ENCODE measurements at places on chromosomes 16 and 17. TPM values are rescaled to one million over a fixed set of nuclear protein-coding genes. Genes with fewer than 3 reads are reported as not detected.
A peak's percentile ranks its signal among the peaks of the same experiment; 100 is the strongest.

The DDX28 gene
- total RNA-seq, result 14.7 TPM

The TNFRSF13B gene
- not detected for total RNA-seq

The HSPB9 gene
- total RNA-seq, result not detected

The PRAC1 gene
- 0.88 TPM for total RNA-seq

The DPEP2 gene
- not detected for total RNA-seq

The RASD1 gene
- 6.4 TPM for total RNA-seq

The KPNA2 gene
- 99.6 TPM for total RNA-seq

The KRTAP9-2 gene
- not detected for total RNA-seq

DNA sequence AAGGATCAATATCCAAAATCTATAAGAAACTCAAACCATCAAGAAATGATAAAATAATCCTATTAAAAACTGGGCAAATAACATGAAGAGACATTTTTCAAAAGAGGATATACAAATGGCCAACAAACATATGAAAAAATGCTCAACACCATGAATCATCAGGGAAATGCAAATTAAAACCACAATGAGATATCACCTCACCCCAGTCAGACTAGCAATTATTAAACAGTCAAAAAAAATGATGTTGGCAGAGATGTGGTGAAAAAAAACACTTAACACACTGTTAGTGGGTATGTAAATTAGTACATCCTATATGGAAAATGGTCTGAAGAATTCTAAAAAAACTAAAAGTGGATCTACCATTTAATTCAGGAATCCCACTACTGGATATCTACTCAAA is 379.0 kb upstream of the SOX9 start:
- H3K36me3 ChIP-seq, result no peaks in the 10 kb centered on the region
- no peak overlapping the region for H3K4me3 ChIP-seq
- H3K4me1 ChIP-seq, result peaks cover 1% of the 10 kb centered on the region
- H3K27ac ChIP-seq, result no peak overlapping the region
- no peak for DNase-seq
- peaks cover 19% of the 10 kb centered on the region for H3K27me3 ChIP-seq

- H3K27ac ChIP-seq, result no peak overlapping the region
- DNase-seq, result peak; percentile 84
- no peaks in the 10 kb centered on the region for H3K36me3 ChIP-seq
Observed at GRCh38 chr17:42183741-42184711, 1.2 kb downstream of the HCRT start.

DNA sequence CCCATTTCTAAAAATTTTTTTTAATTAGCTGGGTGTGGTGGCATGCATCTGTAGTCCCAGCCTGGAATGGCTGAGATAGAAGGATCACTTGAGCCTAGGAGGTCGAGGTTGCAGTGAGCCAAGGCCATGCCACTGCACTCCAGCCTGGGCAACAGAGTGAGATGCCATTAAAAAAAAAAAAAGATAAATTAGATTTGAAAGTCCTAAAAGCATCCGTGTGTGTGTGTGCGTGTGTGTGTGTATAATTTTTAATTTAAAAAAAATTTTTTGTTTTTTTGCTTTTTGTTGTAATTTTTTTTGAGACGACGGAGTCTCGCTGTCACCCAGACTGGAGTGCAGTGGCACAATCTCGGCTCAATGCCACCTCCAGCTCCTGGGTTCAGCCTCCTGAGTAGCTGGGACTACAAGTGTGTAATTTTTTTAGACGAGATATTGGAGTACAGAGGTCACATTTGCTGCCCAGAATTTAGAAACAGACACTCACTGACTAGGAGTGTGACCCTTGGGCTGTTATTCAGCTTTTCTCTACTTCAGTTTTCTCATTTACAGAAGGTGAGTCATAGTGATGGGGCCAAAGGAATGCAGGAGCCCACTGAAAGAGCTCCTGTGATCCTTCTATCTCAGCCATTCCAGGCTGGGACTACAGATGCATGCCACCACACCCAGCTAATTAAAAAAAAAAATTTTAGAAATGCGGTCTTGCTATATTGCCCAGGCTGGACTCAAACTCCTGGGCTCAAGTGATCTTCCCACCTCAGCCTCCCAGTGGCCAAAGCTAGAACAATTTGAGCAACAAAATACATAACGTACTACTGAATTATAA is 25.5 kb upstream of the TBX4 start:
- H3K27me3 ChIP-seq, result peaks cover 50% of the 10 kb centered on the region
- no peak for DNase-seq
- H3K27ac ChIP-seq, result no peak overlapping the region

GRCh38 chr17:81287741-81288430 is 7.2 kb downstream of the SLC38A10 start:
- no peak overlapping the region for H3K4me3 ChIP-seq
- peaks cover 5% of the 10 kb centered on the region for H3K4me1 ChIP-seq

- no peaks in the 10 kb centered on the region for H3K36me3 ChIP-seq
- no peak for DNase-seq
- no peaks in the 10 kb centered on the region for H3K4me1 ChIP-seq
- H3K4me3 ChIP-seq, result no peak overlapping the region
- peaks cover 43% of the 10 kb centered on the region for H3K27me3 ChIP-seq
Observed at GRCh38 chr17:12634789-12635414, 30.8 kb upstream of the MYOCD start.

DNA sequence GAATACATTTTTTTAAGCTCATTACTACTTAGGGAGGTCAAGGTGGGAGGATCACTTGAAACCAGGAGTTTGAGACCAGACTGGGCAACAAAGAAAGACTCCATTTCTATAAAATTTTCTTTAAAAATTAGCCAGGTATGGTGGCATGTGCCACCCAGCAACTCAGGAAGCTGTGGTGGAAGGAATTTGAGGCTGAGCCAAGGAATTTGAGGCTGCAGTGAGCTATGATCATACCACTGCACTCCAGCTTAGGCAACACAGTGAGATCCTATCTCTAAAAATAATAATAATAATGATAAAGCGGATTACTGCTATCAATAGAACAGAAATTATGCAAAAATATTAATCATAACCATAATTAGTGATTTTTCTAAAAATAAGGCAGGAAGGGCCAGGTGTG is 170.3 kb downstream of the COPRS start:
- DNase-seq, result no peak
- no peaks in the 10 kb centered on the region for H3K36me3 ChIP-seq
- no peak overlapping the region for H3K27ac ChIP-seq
- H3K4me3 ChIP-seq, result no peak overlapping the region
- peaks cover 11% of the 10 kb centered on the region for H3K4me1 ChIP-seq
- H3K27me3 ChIP-seq, result peaks cover 4% of the 10 kb centered on the region

DNA sequence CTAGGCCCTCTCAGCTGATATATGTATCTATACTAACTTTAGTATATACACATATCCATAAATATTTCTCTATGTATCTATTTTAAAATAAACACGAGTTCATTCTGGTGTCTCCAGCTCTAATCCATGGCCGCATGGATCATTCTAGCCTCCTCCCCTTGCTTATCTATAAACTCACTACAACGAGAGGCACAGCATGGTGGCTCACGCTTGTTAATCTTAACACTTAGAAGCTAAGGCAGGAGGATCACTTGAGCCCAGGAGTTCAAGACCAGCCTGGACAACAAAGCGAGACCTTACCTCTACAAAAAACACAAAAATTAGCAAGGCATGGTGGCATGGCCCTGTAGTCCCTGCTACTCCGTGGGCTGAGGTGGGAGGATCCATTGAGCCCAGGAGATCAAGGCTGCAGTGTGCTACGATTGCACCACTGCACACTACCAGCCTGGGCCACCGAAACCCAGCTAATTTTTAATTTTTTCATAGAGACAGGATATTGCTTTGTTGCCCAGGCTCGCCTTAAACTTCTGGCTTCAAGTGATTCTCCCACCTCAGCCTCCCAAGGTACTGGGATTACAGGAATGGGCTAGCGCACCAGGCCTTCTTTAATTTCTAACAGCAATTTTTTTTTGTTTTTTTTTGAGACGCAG is 3.9 kb upstream of the ZNF207 start:
- DNase-seq, result no peak
- H3K27ac ChIP-seq, result no peak overlapping the region
- H3K36me3 ChIP-seq, result peaks cover 12% of the 10 kb centered on the region
- no peak overlapping the region for H3K4me3 ChIP-seq

DNA sequence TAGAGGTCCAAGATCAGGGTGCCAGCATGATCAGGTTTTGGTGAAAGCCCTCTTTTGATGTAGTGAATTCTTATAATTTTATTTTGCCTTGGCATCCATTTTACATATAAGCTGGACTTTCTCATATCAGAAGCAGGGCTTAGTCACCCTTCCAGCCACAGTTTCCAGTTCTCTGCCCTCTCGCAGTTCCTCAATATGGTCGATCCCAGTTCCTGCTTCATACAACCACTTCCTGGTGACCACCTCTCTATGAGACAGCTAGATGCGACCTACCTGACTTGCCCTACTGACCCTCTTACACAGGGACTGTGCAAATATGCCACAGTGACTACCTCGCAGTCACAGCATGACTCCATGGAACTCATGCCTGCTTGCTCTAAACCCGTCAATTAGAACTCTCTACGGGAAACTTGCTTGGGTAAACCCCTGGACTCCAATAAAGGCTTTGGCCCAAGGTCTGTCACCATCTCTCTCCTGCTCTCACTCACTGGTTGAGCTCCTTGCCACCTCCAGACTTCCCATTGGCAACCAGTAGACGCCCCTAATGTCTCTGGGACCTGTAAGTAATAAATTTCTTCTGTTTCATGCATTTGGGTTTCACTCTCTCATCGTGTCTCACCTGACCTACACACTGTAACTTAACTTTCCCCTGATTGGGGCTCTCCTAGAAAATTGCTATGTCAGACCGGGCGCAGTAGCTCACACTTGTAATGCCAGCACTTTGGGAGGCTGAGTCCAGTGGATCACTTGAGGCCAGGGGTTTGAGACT is 21.4 kb downstream of the CD300LG start:
- H3K36me3 ChIP-seq, result no peaks in the 10 kb centered on the region
- peaks cover 29% of the 10 kb centered on the region for H3K27me3 ChIP-seq
- no peak overlapping the region for H3K27ac ChIP-seq
- no peak overlapping the region for H3K4me3 ChIP-seq

GRCh38 chr17:80018917-80019651 is 16.6 kb downstream of the TBC1D16 start:
- H3K27ac ChIP-seq, result no peak overlapping the region
- peaks cover 15% of the 10 kb centered on the region for H3K36me3 ChIP-seq
- H3K4me1 ChIP-seq, result no peaks in the 10 kb centered on the region
- H3K4me3 ChIP-seq, result no peak overlapping the region
- DNase-seq, result no peak

GRCh38 chr16:84013787-84014569 is 28.6 kb downstream of the SLC38A8 start:
- peaks cover 4% of the 10 kb centered on the region for H3K4me1 ChIP-seq
- peak; percentile 78 for DNase-seq
- peak overlapping the region; percentile 63 for H3K27ac ChIP-seq
- H3K36me3 ChIP-seq, result no peaks in the 10 kb centered on the region

- H3K4me1 ChIP-seq, result peaks cover 33% of the 10 kb centered on the region
- H3K27me3 ChIP-seq, result no peaks in the 10 kb centered on the region
- H3K27ac ChIP-seq, result peak overlapping the region; percentile 43
Observed at GRCh38 chr16:11563493-11564040, 23.2 kb downstream of the LITAF start.

DNA sequence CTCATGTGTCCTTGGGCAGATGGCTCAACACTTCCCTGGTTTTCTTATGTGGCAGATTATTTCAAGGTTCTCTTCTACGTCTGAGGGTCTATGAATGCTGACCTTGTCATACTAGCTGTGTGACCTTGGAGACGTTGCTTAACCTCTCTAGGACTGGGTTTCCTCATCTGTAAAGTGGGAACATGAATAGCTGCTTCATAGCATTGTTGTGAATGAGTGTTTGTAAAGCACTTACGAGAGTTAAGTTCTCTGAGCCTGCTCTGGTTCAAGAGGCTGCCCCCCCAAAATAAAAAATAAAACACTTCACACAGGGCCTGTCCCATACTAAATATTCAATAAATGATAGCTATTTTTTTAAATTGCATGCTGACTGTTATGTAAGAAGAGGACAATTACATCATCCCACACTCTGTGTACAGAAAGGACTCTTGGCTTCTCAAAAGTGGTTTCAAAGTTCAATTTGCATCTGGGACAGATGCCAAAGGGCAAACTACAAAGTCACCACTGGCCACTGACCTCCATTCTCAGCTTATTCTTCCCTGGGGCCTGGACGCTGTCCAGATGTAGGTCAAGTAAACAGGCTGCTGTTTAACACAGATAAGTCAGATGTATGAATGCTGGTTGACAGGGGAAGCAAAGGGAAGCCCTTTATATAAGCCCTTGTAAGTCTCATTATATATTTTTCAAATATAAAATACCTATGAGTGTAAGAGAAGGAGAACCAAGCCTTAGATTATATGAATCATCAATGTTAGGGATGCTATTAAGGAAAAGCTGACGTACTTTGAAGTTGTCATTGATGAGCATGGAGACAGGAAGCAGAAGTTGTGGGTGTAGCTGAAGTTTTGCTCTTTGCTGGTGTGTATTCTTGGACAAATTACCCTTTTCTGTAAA is 15.4 kb upstream of the NDEL1 start:
- peaks cover 11% of the 10 kb centered on the region for H3K4me1 ChIP-seq
- H3K27me3 ChIP-seq, result peaks cover 50% of the 10 kb centered on the region
- DNase-seq, result no peak
- H3K36me3 ChIP-seq, result no peaks in the 10 kb centered on the region
- no peak overlapping the region for H3K4me3 ChIP-seq

- H3K27me3 ChIP-seq, result no peaks in the 10 kb centered on the region
- peaks cover 42% of the 10 kb centered on the region for H3K4me1 ChIP-seq
- H3K36me3 ChIP-seq, result peaks cover 8% of the 10 kb centered on the region
- peak overlapping the region; percentile 19 for H3K27ac ChIP-seq
- no peak for DNase-seq
Observed at GRCh38 chr17:50444841-50445715, 19.1 kb downstream of the ACSF2 start.

DNA sequence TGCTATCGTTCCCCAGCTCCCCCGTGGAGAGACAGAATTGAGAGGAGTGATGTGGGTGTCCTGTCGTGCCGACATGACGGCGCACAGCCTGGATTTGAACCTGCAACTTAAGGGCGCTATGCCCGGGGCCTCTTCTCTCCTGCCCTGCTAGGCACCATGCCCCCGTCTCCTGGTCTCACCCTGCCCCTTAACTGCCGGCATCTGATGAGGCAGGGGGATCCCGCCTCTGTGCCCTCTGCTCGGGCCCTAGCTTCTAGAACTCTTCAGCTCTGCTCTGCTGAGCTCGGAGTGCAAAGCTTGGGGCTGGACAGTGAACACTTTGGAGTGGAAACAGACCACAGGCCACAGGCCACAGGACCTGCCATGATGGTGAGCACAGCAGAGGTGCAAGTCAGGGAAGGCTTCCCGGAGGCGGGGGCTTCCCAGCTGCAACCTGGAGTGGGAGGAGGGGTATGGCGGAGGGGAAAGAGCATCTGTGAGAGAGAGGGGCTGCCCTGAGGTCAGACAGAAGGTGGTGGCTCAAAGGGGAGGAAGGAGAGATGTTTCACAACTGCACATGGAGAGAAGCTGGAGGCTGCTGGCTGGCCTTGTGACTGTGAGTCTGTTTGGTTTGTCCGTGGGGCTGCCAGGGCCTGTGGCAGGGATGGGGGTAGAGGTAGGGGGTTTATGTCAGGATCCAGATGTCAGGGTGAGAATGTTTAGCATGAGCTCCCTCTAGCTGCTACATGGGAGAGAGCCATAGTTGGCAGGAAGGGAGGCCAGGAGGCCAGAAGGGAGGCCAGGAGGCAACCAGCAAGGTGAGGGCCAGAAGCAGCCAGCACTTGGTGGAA is 107.8 kb downstream of the CRLF3 start:
- no peaks in the 10 kb centered on the region for H3K27me3 ChIP-seq
- no peak overlapping the region for H3K27ac ChIP-seq
- peaks cover 15% of the 10 kb centered on the region for H3K4me1 ChIP-seq
- H3K4me3 ChIP-seq, result no peak overlapping the region
- no peak for DNase-seq

GRCh38 chr17:49873466-49873865 is 25.6 kb upstream of the TAC4 start:
- H3K36me3 ChIP-seq, result no peaks in the 10 kb centered on the region
- peak overlapping the region; percentile 67 for H3K4me3 ChIP-seq
- peaks cover 18% of the 10 kb centered on the region for H3K27me3 ChIP-seq
- DNase-seq, result no peak
- peak overlapping the region; percentile 67 for H3K27ac ChIP-seq

All from type B pancreatic cell (in vitro differentiated cells).